ENCODE measurements at places on chromosomes 16 and 17.

GRCh38 chr16:80527297-80527696 lies 13.5 kb upstream of the DYNLRB2 start:
- DNase-seq: peak; percentile 19

DNA sequence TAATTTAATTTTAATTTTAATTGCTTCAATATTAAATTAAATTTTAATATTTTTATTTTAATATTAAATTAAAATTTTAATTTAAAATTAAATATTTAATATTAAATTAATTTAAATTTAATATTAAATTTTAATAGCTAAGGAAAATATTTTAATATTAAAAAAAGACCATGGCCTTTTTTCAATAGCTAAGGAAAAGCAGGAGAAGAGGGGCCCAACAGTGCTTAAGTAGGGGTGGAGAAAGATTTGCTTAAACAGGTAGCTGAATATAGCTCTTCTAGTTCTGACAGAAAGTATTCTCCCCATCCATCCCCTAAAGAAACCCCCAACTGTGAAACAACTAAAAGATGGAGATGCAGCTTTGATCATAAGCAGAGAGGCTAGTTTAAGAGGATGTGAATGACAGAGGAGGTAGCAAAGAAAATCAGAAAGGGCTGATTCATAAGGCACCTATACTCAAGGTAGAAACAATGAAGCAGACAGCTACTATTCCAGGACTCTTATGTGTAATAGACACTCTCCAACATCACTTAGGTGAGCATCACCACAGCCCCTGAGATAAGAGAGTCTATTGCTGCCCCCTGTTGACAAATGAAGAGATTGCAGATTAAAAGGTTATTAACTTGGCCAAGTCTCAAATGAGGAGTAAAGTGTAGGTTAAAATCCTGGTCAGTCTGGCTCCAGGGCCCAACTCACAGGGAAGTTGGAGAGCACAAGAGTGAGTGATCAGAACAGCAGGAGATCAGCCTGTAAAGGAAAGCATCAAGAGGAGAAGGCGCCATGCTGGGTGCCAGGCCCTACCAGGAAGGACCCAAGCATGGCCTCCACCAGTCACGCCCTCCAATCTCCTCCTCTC lies 7.8 kb upstream of the RNASEK start:
- no peak for DNase-seq

DNA sequence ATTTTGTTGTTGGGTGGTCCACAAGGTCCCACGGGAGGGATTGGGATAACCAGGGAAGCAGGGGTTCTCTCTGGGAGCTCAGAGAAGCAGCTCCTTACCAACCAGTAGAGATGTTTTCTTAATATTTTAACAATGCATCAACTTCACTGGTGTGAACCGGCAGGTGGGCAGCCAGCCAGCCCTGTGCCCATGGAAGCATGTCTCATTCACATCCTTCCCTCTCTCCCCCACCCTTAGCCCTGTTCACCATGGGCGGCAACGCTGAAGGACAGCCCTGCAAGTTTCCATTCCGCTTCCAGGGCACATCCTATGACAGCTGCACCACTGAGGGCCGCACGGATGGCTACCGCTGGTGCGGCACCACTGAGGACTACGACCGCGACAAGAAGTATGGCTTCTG lies 9.3 kb downstream of the MMP2 start:
- DNase-seq: no peak

DNA sequence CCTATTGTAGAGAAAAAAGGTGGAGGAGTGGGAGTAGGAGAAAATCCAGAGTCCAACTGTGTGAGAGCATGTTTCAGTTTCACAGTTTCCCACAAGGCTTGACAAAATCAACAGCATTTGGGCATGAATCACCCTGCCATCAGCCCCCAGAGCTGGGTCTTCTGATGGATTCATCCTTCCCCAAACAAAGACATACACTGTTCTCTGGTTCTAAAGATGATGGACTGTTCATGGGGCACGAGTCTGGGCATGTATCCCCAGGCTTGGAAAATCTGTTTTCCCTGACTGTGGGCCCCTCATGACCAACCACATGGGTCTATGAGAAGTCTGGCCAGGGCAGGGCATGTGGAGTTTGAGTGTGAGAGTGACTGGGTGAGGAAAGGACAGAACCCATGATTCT lies 210.4 kb upstream of the IRX5 start:
- DNase-seq: no peak

GRCh38 chr17:68019336-68019674 lies 16.2 kb upstream of the KPNA2 start:
- DNase-seq: no peak

DNA sequence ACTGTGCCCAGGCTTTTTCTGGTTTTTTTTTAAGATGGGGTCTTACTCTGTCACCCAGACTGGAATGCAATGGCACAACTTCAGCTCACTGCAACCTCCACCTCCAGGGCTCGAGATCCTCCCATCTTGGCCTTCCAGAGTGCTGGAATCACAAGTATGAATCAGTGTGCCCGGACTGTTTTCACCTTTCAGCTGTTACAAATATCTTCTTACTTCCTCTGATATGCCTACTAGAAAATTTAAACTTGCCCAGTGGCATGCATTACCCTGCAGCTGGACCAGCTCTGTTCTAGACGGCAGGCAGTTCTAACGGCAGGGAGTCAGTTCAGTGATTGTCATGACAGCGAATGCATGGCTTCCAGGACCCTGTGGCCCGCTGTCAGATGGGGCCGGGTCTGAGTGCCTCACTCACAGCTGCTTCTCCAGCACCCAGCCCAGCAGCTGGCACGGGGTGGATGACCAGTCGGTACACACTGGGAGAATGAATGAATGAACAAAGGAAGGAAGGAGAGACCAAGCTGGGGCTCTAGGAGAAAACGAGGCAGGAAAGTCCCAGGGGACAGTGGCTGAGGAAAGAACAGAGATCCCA lies 28.0 kb upstream of the LITAF start:
- DNase-seq: no peak

GRCh38 chr16:74699666-74700065 lies 996 bp downstream of the MLKL start:
- DNase-seq: no peak

DNA sequence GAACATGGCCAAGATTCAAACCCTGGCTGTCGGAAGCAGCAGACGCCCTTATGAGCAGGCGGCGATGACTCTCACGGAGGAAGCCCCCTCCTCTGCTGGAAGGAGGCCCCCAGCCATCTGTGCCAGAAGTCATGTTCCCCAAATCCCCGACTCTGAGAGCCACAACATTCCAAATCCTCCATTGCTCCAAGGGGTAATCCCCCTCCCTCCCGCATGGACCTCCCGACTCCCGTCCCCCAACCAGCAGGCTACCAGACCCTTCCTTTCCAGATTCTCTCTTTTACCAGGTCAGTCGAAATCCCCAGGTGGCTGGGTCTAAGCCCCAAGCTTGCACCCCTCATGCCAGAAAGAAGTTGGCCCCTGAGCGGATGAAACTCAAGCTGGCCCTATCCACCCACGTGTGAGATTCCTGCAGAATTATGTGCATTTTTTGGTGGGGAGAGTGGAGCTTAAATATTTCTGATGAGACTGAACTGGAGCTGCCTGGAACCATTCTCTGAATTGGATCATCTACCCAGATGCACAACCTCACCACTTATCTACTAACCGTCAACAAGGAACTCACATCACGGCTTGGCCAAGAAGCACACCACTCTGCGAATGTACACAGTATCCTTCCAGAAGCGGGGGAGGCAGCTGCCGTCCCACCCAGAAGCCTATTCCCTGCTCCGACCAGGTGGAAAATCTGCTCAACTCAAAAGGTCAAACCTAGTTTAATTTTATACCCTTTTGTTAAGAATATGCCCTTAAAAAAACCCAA lies 283.5 kb downstream of the C16orf95 start:
- DNase-seq: no peak

DNA sequence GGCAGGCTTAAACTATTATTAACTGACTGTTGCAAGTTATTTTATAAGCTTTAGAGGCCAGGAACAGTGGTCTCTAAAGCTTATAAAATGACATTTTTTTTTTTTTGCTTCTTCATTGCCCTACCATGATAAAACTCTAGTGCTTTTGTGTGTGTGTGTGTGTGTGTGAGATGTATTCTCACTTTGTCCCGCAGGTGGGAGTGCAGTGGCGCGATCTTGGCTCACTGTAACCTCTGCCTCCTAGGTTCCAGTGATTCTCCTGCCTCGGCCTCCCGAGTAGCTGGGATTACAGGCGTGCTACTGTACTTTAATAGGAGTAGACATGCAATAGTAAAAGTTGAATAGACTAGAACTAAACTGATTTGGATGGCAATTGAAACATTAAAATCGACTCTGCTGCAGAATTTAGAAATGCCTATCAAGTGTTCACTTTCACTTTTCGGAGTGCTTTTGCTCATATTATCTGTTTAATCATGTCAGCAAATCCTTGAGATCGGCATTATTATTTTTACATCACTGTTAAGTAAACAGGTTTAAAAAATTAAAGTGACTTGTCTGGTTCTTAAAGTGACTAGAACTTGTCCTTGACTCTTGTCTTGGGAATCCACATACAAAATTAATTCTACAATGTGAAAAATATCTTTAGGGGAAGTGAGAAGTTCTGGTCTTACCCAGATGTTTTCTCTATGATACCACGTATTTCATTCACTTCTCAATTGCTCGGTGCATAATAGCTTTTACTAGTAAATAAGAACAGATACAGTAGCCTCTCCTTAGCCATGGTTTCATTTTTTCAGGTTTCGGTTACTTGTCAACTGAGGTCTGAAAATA lies 8.4 kb upstream of the PCTP start:
- DNase-seq: no peak

- DNase-seq: no peak
Observed at GRCh38 chr17:69411766-69412165, 2.7 kb upstream of the MAP2K6 start.

DNA sequence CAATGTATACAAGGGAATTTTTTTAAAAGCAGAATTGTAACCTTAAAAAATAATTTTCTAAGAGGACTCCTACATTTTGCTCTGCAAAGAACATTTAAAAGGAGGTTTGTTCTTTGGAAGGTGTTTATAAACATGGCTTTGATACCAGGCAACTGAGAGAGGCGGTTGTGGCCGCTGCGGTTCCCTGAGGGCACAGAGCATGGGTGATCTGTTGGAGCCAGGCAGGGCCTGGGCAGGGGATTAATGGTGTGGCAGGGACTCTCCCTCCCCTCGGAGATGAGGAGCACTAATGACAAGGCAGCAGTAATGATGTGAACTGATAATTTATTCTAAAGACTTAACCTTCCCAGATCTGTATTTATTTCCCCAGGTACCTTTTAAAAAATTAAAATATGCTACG lies 65.4 kb downstream of the WWP2 start:
- no peak for DNase-seq

DNA sequence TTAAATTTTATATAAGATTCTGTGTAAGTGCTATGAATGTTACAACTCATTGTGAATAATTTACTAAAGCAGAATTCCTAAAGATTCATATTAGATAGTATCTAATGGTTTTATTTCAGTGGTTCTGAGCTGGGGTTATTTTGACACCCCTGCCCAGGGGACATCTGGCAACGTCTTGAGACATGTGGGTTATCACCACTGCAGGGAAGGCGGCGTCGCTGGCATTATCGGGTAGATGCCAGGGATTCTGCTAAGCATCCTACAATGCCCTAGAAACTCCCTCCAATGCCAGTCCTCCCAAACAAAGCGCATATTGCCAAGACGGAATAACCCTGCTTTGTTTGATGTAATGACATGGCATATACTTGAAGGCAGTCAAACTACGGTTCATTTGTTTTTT lies 372.3 kb upstream of the ZFHX3 start:
- no peak for DNase-seq

GRCh38 chr17:15883617-15884111 lies 61.3 kb upstream of the ADORA2B start:
- no peak for DNase-seq

- DNase-seq: no peak
Observed at GRCh38 chr17:395974-396373, 43.4 kb upstream of the RPH3AL start.

DNA sequence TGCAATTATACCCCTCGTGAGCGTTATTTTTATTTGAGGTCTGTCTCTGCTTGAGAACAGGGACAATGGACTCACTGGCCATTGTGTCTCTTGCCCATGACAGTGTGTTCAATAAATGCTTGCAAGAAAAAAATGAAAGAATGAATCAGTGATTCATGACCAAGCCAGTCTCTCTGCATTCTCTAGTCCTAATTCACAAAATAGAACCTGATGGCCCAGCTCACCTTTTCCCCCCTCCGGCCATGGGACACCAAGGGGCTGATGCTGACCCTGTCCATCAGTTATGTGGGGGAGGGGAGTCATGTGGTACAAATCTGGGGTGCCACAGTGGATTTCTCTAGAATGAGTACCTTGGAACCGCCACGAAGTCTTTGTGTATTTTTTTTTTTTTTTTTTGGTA lies 38.2 kb downstream of the CCDC42 start:
- no peak for DNase-seq

GRCh38 chr16:85360323-85361277 lies 248.3 kb upstream of the CIBAR2 start:
- no peak for DNase-seq

GRCh38 chr16:54554581-54554980 lies 268.0 kb upstream of the IRX3 start:
- no peak for DNase-seq

GRCh38 chr17:69960755-69961154 lies 114.3 kb upstream of the KCNJ16 start:
- no peak for DNase-seq

GRCh38 chr17:56756536-56756935 lies 77.2 kb downstream of the C17orf67 start:
- DNase-seq: no peak

DNA sequence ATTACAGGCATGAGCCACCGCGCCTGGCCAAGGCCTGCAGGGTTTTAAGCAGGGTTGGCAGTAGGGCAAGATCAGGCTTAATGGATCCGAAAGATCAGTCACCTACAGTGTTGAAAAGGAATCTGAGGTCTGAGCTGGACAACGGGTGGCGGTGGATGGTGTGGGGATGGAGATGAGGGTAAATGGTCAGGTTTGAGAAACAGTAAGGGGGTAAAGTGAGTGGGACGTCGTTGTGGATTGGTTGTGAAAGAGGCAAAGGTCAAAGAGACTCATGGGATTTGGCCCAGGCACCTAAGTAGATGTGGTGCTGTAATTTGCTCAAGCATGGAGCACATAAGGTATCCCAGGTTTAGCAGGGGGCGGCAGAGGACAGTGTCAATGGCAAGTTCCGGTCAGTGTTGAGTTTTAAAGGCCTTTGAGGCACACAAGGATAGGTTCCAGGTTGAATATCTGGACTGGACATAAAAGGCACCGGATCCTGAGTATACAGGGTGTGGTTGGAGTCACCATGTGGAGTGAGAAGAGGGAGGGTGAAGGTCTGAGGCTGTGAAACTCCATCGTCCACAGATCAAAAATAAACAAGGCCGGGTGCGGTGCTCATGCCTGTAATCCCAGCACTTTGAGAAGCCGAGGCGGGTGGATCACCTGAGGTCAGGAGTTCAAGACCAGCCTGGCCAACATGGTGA lies 1.1 kb upstream of the SLC16A5 start:
- DNase-seq: no peak

- no peak for DNase-seq
Observed at GRCh38 chr16:30523768-30524574, 2.4 kb downstream of the ZNF768 start.

Data from stimulated activated CD8-positive, alpha-beta memory T cell treated with anti-CD3 and anti-CD28 coated beads, Interleukin-12 subunit alpha, Interleukin-12 subunit beta, amount 100 ng/mL, for 1 hour (primary cell).